ENCODE measurements at places on chromosomes 2 and 18. TPM values are rescaled to one million over a fixed set of nuclear protein-coding genes. Genes with fewer than 3 reads are reported as not detected.
A peak's percentile ranks its signal among the peaks of the same experiment; 100 is the strongest.

CDH7 gene
- not detected for total RNA-seq

DNA sequence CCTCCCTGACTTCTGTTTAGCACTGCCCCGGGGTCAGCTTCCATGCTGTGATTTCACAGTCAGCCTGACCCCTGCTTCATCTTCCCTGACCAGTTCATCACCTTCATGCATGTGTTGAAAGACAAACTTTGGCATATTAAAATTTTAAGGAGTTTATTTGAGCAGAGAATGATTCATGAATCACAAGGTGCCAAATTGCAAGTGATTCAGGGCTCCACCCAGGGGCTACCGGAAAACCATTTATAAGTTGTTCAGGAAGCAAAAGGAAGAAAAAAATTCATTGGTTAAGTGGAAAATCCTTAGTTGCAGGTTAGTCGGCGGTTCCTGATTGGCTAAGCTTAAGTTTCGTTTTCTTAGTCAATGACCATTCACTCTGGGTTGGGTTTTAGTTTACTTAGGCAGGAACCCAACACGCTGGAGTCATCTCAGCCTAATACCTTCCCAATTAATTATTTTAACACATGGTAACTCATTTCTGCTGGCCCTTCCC, 10.6 kb downstream of the IL1F10 start:
- DNase-seq, result peak; percentile 65

- DNase-seq, result no peak
Observed at GRCh38 chr2:32274289-32274688, 3.4 kb upstream of the YIPF4 start.

DNA sequence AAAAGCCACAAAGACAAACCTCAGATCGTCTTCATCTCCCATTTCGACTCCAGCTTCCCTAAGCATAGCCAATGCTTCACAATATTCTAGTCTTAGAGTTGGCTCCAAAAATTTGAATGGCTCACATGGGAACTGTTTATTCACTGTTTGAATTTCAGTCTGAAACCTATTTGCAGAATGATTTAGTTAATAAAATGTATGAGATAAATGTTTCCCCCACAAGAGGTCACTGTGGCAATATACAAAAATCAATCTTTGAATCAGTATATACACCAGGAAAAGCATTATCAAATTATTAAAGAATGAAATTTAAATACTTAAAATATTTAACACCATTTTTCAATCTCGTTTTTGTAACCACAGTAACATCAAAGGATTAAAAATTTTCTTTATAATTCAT, 40.0 kb upstream of the MCM6 start:
- DNase-seq, result peak; percentile 39

DNA sequence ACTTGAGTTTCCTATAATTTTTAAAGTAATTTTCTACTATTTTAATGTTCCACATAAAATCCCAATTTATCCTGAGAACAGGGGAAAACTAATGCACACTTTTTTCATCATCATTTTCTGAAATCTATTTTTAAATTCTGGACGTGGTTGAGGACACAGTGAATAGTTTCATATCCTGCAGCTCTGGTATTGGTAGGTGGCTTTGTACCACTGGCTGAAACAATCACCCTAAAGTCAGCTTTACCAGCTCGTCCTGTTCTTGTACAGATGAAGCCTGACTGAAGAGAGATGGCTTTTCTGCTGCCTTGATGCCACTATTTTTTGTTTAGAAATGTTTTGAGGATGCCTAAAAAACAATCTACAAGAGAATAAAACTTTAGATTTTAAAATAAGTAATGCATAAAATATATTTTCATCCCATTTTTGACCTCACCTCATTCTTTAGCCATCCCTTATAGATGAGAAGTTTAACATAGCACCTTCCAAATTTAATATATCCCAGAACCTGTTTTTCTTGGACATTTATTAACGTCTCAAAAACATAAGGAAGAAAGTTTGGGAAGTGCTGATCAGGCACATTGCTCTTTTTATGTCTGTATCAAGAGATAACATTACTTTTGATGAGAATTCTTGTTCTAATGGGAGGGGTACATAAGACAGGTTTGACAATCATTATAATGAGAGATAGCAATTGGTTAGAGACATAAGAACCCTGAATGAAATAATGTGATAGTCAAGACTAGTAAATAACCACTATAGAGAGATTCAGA, 80.9 kb downstream of the GALNT1 start:
- no peak for DNase-seq

DNAJC10 gene
- total RNA-seq, result 48.7 TPM

DNA sequence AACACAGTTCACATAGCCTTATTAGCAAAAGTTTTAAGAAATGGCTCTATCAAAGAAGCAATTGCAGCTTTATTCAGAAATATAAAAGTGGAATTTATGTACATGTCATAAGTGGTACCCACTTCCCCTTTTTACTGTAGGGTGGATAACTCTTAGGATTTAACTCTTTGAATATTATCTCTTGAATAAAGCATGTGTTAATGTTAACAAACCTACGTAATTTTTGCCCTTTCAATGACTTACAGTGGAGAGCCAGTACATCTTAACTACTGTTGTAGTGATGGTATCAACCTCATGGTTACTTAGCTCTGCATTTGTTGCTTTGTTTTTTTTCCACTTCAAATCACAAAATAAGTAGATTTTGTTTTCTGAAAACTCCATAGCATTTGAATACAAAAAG, 8.8 kb downstream of the NABP1 start:
- no peak for DNase-seq

- no peak for DNase-seq
Observed at GRCh38 chr2:12585784-12586183, 131.0 kb upstream of the TRIB2 start.
